Activated naive CD4-positive, alpha-beta T cell (primary cell): ENCODE measurements at places on chromosomes 2 and 18.

DNA sequence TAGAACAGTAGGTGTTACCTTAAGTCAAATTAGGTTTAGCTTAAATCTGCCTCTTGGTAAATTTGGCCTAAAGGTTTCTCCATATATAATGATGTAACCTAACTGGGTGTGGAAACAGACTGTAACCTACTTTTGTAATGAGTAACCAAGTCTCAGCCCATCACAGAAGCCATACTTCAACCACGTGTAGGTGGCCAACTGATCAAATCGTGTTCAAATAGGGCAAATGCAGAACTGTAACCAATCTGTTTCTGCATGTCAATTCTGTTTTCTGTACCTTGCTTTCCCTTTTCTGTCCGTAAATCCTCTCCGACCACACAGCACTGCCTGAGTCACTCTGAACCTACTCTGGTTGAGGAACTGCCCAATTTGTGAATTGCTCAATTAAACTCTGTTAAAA is 34.0 kb upstream of the PLA2R1 start:
- no peak for DNase-seq

DNA sequence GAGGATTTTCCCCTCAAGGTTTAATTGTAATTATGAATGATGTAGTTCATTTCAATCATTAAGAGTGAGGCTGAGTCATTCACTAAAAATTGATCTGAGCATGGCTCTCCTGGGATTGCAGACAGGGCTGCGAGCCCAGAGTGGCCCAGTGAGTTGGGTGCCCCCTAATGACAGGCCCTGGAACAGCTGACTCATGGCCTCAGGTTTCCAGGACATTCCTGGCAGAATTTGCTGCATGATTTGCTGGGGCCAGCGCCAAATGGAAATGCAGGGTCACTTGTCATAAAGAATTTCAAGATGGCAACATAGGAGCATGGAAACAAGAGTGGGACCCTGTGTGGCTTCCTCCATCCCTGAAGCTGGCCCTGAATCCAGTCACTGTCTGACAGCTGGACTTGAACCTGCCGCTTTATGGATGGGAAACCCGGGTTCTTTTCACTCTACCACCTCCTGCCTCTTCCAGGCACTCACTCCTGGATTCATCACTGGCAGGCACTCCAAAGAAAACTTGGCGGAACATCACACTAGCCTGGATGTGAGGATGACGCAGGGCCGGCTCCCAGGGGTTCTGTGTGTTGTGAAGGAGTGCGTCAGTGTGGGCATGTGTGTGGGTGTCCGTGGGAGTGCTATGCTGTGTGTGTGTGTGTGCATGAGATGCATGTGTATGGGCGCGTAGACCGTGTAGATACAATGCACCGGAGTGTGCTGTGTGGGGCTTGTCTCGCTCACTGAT is 15.2 kb downstream of the OTOF start:
- no peak for DNase-seq

GRCh38 chr2:239433777-239434403 is 33.1 kb upstream of the HDAC4 start:
- no peak for DNase-seq

- DNase-seq: no peak
Measured at GRCh38 chr2:110818767-110819481, 86.6 kb downstream of the ACOXL start.

DNA sequence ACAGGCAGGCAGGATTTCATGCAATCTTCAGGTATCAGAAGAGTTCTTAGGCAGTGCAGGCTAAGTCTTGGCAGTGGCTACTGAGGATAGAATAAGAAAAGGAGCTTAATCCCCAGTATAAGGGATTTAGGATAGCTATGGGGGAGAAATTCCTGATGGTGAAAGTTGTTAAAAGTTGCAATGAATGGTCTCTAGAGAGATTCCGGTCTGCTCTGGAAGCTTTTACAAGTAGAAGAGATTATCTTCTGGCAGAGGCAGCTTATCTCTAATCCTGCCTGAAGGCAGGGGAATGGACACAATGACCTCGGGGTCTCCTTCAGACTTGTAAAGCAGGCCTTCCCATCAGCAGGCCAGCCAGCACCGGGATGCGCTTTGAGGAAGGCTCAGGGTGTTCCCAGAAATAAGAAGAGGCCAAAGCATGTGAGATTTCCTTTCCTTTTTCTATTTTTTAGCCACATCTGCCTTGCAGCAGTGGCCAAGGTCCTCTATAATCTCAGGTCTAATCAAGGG is 253.9 kb upstream of the KLHL29 start:
- DNase-seq: no peak

GRCh38 chr2:108920-109809 is 62.9 kb upstream of the FAM110C start:
- no peak for DNase-seq

DNA sequence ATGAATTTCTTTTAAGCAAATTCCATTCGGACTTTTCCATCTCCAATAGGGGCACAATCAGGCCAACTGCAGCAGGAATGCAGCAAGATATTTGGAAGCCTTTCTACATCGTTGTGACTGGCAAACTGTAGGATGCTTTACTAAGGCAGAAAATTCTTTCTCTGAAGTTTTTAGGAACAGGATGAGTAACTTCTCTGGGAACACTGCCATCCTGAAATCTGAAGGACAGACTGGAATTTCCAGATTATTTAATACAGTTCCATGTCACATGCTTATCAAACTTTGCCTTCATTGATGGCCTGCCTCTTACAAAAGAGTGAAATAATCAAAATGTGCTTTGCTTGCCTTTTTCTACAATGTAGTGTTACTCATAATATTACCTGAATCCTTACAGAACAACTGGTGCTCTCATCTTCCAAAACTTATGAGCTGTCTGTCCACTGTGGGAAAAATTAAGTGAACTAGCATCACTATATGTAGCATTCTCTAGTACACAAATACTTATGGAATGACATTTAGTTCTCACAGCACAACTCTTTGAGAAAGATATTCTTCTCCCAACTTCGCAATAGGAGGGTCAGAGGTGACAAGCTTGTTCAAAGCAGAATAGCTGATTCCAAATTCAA is 32.0 kb upstream of the MAP2 start:
- DNase-seq: no peak

GRCh38 chr18:37389684-37390368 is 175.8 kb downstream of the CELF4 start:
- DNase-seq: no peak

DNA sequence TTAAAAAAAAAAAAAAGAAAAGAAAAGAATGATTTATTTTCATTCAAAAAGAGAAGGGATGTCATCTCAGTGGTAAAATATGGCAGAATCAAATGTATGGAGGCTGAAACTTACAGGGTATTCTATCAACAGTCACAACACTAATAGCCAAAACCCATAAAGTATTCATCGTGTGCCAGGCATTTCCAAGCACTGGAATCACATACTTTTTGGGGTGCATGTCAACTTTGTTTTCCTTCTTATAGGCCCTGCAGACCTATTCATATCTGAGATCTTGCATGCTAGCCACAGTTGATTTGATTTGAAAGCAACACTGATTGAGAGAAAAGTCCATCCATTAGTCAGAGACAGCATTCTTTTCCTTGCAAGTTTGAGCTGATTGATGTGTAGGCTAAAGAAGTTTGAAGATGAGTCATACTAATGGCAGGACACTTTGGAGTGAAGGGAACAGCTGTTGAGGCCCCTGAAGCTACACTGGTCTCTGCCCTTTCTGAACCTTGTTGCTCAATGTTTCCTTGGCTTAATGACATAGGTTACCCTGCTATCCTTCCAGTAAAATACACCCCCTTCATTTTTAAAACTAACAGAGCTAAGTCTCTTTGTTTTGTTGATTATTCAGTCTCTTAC is 22.0 kb downstream of the KATNAL2 start:
- no peak for DNase-seq

DNA sequence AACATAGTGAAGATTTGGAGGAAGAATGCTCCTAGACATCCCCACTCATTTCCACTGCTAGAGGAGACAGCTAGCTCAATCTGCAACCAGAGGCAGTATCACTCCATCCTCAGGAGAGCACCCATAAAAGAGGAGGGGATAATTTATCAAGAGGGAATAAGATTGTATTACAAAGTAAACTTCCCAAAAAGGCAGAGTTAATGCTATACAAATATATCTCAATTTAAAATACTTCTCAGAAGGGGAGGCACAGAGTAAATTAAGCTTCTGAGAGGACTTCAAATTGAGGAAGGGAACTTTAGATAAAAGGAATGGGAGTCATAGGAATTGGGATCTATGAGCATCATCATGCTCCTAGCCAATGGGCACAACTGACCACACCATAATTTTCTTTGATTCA is 29.1 kb downstream of the EXOC6B start:
- no peak for DNase-seq
